ENCODE measurements at places on chromosomes 1 and 21.

DNA sequence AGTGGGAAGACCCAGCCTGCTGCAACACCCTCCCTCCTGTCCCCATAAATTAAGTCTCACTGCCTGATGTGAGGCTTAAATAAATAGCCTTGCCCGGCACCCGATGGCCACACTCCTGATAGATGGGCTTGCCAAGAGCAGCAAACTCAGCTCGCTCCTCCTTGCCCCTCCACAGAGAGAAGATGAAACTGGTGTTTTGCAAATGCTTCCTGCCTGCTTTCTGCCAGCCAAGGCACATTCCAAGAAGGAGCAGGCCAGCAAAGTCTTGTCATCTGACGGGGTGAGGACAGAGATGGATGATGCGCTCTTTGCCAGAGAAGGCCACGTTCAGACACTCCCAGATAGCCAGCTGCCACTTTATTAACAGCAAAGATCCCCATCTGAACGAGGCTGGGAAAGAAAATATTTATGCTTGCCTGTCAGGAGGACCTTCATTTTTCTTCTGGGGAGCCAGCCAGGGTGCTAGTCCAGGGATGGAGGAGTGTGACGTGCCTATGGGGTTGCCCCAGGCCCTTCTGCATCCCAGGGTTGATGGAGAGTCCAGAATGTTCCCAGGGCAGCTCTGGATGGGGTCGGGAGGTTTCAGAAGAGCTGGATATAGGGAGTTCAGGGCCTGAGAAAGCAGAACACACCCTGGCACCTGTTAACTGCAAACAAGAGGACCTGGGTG lies 265.4 kb downstream of the FOXD2 start:
- no peak for DNase-seq

DNA sequence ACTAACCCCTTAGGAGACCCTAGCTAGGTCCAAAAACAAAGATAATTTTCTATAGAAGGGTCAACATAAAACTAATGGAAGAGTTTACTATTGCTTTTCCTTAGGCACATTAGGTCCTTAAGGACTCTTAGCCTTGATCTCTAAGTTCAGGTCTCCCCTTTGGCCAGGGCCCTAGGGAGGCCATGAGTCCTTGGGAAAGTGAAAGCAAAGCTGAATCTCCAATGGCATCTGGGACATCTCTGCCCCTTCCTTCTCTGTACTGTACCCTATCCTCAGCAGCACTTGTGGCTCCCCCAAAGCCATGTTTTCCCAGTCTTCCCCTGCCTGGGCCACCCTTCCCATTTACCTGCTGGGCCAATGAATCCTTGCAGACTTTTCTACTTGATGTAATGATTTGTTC lies 14.3 kb downstream of the IER5 start:
- no peak for DNase-seq

- peak; percentile 10 for DNase-seq
Observed at GRCh38 chr1:119549719-119550132, 42.7 kb downstream of the HSD3B1 start.

DNA sequence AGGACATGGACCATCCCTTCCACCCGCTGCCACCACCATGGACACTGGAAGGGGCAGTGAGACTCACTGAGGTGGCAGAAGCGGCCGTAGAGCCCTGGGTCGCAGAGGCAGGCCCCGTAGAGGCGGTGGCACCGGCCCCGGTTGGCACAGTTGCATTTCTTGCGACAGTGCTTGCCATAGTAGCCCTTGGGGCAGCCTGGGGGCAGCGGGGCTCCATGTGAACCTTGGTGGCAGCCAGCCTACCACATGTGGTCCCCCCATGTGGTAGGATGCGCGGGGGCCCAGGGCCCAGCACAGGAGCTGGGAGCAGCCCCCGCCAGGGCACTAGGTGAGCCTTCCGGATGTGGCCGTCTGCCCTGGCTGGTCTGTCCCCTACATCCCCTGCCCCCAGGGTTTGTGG lies 51.6 kb downstream of the ARHGEF16 start:
- DNase-seq: no peak

DNA sequence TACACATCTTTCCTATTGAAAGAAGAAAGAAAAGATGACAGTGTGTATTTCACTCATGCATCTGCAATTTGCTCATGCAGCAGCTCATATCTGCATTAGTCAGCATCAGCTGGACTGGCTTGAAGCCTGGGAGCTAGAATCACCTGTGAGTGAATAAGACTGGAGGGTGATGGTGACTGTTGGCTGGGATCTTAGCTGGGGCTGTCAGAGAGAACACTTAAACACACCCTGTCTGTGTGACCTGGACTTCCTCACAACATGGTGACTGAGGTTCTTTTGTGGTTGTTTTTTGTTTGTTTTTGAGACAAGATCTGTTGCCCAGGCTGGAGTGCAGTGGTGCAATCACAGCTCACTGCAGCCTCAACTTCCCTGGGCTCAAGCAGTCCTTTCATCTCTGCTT lies 24.9 kb downstream of the KLHDC7A start:
- no peak for DNase-seq

DNA sequence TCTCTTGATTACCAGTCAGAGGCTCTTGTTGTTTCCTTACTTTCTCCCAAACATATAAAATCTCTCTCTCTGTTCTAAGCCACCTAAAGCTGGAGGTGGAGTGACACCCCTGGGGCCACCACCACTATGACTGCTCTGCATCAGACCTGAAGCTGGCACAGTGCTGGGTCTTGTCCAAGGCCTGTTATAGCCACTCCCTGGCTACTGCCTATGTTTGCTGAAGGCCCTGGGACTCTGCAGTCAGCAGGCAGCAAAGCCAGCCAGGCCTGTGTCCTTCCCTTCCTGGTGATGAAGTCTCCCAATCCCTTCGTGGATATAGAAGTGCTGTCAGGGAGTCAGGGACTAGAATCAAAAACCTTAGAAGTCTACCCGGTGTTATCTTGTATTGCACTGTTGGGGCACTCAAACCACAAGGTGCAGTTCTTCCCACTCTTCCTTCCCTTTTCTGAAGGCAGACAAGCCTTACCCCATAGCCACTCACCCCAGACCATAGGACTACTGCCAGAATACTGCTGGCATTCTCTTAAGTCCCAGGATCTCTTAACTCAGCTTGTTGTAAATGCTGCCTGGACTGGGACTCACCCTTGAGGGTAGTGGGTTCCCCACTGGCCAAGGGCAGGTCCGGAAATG lies 103.1 kb downstream of the RPS6KC1 start:
- no peak for DNase-seq

GRCh38 chr1:245156736-245157505 lies 2.1 kb downstream of the KIF26B start:
- peak; percentile 19 for DNase-seq

GRCh38 chr1:66354311-66355201 lies 179.4 kb upstream of the SGIP1 start:
- no peak for DNase-seq

DNA sequence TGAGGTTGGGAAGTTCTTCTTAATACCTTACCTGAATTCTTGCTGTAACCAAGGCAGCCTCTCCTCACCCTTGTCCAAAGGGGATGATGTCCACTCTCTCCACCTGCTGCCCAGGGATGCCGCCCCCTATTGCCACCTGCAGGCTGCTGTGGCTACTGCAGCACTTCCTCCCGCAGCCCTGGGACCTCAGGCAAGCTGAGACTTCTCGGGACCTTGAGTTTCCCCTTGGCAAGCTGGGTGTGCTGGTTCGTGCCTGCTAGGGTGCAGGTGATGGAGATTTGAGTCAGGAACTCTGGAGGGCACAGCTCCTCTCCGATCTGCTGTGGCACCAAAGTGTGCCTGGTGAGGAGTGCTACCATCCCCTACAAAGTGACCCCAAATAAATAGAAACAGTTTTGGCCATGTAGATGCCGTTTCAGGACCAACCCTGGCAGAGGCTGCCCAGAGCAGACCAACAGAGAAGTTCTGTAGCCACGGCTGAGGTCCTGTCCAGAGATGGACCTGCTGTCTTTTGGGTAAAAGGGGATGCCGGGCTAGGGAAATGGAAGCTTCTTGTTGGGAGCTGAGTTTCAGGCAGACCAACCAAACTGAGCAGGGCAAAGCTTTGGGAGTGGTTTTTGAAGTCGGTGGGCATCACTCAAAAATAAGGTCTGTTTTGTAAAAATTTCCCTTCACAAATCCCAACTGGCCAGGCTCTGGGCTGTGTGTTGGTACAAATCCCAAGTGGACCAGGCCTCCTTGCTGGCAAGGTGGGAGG lies 31.7 kb downstream of the RUNX3 start:
- peak; percentile 72 for DNase-seq

DNA sequence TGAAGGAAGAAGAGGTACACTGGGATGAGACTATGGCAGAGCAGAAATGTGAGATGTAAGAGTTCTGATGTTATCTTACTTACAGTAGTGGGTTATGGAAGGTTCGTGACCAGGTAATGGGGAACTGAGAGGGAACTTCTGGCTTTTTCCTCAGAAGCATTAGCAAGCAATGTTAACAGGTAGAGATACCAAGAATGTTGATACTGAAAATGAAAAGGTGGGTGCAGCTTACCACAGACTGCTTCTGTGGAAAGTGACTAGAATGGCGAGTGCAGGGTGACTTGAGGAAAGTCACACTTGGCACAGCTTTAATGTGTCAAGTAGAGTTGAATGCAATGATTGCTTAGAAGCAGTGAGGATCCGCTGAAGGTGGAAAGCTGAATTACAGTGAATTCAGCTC lies 70.8 kb downstream of the PLA2G4A start:
- DNase-seq: no peak

DNA sequence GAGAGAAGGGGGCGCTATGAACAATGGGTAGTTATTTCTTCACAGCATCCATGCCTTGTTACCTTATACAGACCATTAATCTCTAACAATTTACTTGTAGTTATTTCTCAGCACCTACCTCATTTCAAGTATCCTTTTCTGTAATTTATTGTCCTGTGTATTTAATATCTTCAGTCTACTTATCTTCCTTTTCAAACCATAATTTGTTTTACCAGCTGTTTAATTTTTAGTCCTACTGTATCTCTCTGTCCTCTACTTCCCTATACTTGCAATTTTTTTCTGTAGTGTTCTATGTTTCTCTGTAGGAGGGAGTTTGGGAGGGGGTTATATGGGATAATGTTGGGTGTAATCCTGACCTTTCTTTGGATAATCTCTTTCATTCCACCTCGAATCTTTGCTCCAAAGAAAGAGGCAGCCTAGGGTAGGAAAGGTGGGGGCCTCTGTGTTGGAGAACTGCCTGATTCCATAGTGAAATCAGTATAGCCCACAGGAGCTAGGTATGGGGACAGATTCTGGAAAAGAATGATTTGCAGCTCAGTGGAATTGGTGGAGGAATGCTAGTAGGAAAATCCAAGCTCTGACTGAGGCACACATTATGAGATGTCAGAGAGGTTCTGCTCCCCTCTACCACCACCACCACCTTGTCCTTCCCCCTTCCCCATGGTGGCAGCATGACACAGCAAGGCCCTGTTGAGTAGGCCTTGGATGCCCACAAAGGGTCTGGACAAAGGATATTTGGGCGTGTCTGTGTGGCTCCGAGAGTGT lies 642 bp downstream of the MLLT11 start:
- DNase-seq: no peak

- DNase-seq: no peak
Observed at GRCh38 chr1:208445758-208446203, 201.6 kb upstream of the PLXNA2 start.

DNA sequence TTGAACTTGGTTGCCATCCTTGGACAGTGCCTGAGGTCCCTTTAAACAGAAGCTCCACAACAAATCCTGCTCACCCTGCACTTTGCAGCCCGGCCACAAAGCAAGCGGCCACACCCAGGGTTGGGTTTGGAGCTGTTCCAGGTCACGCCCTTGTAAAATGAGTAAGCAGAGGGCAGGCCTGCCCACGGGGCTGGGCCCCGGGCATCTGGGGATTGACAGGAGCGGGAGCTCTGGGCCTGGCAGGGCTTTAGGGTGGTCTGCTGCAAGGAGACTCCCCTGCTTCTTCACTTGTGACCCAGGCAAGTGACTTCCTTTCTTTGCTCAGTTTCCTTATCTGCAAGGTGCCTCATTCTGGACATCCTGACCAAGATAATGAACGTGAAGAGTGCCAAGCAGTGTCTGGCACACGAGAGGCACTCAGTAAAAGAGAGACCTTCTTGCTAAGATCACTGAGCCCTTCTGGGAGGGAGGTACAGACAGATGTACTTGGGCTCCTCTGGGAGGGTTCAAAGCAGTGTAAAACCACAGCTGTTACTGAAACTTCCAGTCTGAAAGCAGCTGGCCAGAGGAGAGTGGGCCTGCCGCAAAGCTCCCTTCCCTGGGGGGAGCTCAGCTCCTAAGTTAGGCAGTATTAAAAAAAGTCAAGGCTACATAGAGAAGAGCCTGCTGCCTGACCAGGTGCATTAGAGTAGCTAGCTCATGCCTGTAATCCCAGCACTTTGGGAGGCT lies 2.6 kb downstream of the E2F2 start:
- peak; percentile 88 for DNase-seq

DNA sequence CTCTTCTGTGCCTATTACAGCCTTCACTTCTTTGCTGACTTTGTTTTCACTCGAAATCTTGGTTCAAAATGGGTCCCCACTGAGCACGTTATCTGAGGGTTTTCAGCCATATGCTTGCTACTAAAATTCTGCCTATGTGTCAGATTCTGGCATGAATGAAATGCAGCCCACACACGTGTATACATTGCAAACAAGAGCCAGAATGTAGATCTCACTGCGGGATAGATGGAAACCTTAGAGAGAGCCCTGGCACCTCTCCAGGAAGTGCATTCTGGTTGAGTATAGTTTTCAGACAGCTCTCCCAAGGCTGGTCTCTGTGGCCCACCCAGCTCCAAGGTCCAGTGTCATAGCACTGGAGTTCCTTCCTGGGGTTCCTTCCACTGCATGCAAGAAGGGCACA lies 234.7 kb upstream of the GJB5 start:
- no peak for DNase-seq

- no peak for DNase-seq
Observed at GRCh38 chr1:63793741-63794240, 20.0 kb downstream of the ROR1 start.

- DNase-seq: no peak
Observed at GRCh38 chr1:197145446-197146024, 934 bp downstream of the ASPM start.

DNA sequence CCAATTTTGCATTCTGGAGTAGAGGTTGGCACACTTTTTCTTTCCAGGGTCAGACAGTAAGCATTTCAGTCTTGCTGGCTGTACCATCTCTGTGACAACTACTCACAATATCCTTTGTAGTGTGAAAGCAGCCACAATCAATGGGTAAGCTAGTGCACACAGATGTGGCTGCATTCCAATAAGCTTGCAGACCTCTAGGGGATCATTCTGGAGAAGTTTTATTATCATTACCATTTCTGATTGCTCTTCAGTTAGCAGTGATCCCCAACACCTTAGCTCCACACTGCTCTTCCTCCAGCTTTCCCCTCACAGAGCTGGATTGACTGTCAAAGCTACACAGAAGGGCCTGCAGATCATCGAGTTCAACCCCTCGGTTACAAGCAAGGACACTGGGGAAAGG lies 9.1 kb downstream of the RXRG start:
- DNase-seq: no peak

DNA sequence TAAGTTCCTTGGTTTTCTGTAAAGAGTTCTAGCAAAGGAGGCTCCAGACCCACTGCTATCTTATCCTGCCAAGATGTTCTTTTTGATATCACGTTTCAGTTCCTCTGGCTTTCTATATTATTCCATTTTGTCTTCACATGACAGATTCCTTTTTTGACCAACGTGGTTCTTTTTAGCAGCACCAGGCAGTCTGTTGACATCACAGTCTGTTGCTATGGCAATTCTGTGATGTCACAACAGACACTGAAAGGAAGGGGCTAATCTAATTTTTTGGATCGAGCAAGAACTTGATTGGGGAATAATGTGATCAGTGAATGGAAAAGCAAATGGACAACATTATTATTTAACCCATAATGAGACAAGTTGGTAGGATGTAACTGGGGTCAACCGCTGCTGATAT lies 64.5 kb upstream of the GOLT1A start:
- no peak for DNase-seq
